Cardiac septum (tissue), 1 donor: ENCODE measurements at places on chromosomes 7 and 10. TPM values are rescaled to one million over a fixed set of nuclear protein-coding genes. Genes with fewer than 3 reads are reported as not detected.

Gene ZNF783
- 4.3 TPM for total RNA-seq

Gene SPDYE6
- total RNA-seq = not detected

Gene RADIL
- total RNA-seq = 2.5 TPM

Gene PFKP
- total RNA-seq = 215 TPM

Gene PLAC9
- 30.4 TPM for total RNA-seq

Gene TRPV6
- total RNA-seq = not detected

Gene MMRN2
- 28.0 TPM for total RNA-seq
